Stimulated activated CD4-positive, alpha-beta T cell treated with anti-CD3 and anti-CD28 coated beads, Interleukin-4, amount 100 ng/mL, for 24 hours (primary cell): ENCODE measurements at places on chromosomes 11 and 22.
A peak's percentile ranks its signal among the peaks of the same experiment; 100 is the strongest.

DNA sequence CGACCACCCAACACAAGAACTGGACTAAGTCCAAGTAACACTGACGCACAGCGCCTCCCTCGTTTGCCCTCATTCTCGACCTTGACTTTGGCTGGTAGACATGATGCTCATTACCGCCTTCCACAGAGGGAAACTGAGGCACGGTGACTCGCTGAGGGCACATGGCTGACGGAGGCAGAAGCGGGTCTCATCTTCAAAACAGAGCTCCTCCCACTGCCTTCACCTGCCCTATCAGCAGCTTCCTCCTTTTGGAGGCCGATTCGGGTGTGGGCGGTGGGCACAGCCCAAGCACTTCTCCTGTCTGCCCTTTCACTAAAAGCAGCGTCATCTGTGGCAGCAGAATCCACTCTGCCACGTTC lies 2.0 kb upstream of the KMT5B start:
- DNase-seq, result peak; percentile 41

DNA sequence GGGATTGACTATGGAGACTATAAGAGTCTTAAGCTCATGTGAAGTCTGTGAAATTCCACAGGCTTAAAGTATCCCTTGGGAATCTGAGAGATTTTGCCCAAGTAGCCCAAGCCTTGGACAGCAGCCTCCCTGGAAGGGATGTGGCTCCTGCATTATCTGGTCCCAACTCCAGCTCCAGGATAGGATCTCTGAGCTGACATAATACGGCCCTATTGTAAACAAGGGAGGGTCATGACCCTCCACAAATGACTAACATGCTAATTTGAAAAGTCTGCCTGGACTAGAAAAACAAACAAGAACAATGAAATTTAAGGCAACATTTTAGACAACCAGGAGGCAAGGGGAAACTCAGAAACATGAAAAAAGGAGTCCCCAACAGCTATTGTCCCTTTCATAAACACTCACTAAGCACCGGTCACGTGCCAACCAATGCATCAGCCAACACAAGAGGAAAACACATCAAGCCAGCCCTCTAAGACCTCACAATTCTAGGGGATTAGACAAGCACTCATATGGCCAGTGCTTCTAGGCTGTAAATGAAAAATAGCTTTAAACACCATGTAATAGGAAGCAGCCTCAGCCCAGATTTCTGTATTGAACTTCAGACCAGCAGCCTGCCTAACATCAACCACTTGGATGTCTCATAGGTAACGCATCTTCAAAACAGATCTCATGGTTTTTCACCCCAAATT lies 101.2 kb upstream of the TIMP3 start:
- no peak for DNase-seq

- DNase-seq, result no peak
Observed at GRCh38 chr11:4017129-4017528, 77.5 kb upstream of the RRM1 start.

DNA sequence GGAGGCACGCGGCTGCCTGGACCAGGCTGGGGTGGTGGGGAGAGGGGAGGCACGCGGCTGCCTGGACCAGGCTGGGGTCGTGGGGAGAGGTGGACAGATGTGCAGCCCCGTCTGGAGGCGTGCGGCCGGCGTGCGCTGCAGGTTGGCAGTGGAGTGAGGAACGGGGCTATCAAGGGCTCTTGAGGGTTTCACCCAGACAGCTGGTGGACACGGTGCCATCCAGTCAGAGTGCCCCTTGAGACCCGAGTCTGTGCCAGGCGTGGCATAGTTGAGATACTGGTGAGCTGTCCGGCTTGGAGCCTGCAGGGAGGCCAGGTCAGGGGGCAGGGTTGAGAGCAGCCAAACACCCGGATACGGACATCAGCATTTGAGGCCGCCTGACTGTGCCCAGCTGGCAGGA lies 1.5 kb upstream of the GRAMD4 start:
- DNase-seq, result no peak

DNA sequence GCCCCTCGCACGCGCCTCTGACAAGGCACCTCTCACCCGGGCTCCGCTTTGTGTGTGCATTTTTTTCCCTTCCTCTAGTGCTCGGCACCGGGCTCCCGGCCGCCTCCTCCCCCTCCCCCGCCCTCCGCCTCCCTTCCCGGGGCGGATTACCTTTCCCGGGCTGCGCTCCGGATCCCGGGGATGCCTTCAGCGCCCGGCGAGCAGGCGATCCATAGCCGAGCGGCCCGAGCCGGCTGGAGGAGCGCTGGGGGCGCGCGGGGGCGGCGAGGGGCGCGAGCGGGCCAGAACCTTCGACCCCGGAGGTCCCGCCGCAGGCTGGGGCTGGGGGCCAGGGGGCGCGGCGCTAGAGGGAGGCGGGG lies 282 bp downstream of the MPPED2 start:
- DNase-seq, result no peak

- DNase-seq, result no peak
Observed at GRCh38 chr11:115687934-115688333, 183.7 kb upstream of the CADM1 start.

DNA sequence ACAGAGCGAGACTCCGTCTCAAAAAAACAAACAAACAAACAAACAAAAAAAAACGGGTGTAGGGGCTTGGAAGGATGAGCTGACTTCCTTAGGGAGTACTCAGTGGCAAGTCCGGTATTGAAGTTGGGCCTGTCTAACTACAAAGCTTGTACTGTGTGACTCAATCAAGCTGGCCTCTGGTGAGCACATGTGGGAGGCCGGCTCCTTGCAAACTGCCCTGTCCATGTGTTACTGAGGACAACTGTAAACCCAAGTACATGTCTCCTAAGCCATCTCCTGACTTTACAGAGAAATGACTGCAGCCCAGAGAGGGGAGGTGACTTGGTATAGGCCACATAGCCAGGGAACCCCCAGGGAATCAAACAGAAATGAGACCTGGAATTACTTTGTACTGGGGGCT lies 11.6 kb downstream of the RIBC2 start:
- DNase-seq, result no peak

DNA sequence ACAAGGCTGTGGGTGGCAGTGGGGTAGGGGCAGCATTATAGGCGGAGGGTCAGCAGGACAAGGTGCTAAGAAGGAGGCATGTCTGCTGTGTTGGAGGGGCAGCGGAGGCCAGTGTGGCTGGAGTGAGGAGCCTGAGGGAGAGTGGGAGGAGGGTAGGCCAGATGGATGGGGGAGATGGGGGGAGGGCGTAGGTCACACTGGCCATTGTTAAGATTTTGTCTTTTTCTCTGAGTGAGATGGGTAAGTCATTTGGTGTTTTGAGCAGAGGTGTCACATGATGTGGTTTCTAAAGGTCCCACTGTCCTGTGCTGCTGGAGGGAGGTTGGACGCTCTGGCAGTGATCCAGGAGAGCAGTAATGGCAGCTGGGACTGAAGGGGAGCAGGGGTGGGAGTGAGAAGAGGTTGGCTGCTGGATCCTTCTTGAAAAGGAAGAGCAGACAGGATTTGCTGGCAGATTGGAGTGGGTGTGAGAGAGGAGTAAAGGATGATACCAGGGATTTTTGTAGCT lies 9.8 kb downstream of the PPP6R3 start:
- no peak for DNase-seq

DNA sequence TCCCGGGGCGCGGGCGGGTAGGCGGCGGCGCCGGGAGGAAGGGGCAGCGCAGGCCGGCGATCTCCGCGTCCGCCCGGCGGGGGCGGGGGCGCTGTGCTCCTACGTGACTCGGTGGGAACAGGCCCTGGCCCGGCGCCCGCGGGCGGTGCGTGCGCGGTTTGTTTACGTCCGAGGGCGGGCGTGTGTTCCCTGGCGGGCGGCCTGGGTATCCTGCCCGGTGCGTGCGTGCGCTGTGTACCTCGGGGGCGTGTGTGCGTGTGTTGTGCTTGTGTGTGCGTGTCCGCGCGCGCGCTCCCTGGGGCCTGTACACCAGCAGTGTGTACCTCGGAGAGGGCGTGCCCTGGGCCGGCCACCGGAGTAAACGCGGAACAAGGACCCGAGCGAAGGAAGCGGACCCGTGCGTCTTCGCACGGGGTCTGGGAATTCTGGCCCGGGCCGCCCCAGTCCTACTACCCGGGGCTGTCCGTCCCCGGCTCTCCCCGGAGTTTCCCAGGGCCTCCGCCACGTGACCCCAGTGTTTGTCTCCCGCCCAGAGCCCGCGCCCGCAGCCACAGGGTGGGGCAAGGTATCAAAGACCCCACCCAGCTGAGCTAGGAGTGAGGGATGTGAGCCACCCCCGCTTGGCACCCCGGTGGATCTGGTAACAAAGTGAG lies 769 bp downstream of the MAFF start:
- DNase-seq, result peak; percentile 54

DNA sequence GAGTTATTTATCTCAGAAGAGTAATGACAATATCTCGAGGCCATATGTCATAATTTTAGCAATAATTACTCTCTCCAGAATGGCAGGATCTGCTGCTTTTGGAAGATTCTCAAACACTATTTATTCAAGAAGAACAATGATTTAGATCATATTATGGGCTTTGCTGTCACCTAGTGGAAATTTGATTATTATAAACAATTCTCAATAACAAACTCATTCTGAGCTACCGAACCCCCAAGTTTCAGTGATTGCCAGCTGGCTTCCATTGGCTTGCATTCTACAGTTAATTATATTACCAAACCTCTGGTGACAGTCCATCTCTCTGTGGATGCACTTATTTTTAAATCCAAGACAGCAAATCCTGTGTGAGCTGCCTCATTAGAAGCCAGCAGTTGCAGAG lies 27.9 kb upstream of the SLC36A4 start:
- DNase-seq, result no peak

- DNase-seq, result no peak
Observed at GRCh38 chr22:37797874-37798500, 9.7 kb upstream of the GCAT start.

GRCh38 chr11:74135127-74135840 lies 35.5 kb downstream of the C2CD3 start:
- DNase-seq, result no peak

GRCh38 chr11:101034076-101034475 lies 95.5 kb downstream of the PGR start:
- DNase-seq, result no peak

DNA sequence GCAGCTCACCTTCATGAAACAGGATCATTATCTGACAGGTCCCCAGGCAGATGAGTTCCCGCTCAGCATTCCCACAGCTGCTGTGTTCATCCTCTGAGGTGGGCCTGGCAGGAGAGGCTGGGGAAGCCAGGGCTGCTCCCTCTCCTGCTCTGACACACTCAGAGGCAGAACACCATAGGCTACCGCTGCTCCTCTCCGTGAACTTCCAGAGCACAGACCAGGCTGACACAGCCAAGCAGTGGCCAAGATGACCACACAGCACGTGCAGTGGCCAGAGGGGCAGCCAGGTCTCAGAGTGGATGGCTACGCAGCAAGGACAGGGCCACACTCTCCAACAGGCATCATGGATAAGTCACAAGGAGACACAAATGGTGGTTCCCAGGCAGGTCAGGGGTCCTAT lies 8.5 kb downstream of the PRODH start:
- no peak for DNase-seq

GRCh38 chr11:132072044-132072857 lies 701.8 kb downstream of the NTM start:
- no peak for DNase-seq

GRCh38 chr11:33941637-33942160 lies 49.8 kb upstream of the LMO2 start:
- DNase-seq, result no peak

DNA sequence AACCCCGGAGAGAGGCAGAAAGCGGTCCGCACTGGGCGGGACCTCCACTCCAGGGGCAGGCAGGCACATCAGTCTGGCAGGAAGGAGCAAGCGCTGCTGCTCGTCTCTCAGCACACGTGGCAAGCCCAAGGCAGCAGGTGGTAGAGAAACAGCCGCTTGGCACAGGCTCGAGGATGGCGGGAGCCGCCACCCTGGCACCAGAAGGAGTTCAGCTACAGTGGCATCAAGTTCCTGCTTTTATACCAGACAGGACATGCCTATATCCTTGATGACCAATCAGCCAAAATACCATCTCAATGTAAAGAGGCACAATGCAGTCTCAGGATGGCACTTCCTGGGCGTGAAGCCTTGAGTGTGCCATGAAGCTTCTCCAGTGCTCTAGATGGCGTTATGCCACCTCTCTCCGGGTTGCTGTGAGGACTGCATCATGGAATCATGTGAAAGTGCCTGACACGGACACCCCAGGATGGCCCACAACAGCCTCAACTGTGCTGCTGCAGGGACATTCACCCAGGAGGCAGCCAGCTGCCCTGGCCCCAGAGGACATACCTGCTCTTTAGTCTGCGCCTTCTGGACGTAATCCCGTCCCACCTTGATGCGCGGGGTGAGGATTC lies 64.8 kb downstream of the APOL1 start:
- DNase-seq, result no peak

DNA sequence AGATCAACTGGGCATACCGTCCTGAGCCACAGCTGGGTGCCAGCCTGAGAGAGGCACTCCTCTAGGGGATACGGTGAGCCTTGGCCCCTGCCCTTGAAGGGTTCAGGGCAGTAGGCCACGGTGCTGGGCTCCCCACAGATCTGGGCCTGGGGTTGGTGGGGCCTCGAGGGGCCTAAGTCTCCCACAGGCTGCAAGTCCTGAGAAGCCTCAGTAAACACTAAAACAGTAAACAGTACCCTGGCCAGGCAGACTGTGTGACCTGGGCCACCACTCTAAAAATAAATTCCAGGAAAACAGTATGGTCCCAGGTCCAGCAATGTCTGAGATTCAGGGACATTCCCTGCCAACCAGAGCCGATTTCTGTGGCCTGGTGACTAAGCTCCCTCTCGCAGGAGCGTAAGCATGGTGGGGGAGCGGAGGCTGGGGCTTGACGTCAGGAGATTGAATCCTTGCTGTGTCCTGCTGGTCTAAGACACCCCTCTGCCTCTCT lies 2.3 kb upstream of the RHOD start:
- no peak for DNase-seq

GRCh38 chr11:111774955-111775710 lies 8.9 kb upstream of the PPP2R1B start:
- DNase-seq, result no peak

GRCh38 chr11:21615955-21616371 lies 576.9 kb upstream of the ANO5 start:
- no peak for DNase-seq

DNA sequence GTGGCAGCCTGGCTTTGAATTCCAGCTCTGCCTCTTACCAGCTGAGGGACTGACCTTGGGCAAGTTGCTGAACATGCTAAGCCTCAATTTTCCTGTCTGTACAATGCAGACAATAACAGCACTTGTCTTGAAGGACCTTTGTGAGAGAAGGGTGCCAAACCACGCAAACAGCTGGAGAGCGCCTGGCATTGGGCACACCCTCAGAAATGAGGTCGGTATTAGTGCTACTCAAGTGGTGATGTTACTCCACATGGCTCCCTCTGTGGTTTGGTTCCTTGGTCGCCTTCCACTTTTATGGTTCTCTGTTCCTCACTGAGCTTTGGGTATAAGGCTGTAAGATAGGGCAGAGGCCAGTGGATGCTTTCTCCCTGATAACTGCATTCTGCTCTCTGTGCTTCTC lies 8.2 kb downstream of the UBASH3B start:
- DNase-seq, result no peak

GRCh38 chr11:1478544-1478943 lies 8.0 kb downstream of the MOB2 start:
- no peak for DNase-seq
